NCI-H524 treated with DMSO at 0.1 percent for 48 hours (cell line): ENCODE measurements at places on chromosomes 6 and 20.

- DNase-seq: no peak
Observed at GRCh38 chr6:20402342-20403069, 827 bp downstream of the E2F3 start.

DNA sequence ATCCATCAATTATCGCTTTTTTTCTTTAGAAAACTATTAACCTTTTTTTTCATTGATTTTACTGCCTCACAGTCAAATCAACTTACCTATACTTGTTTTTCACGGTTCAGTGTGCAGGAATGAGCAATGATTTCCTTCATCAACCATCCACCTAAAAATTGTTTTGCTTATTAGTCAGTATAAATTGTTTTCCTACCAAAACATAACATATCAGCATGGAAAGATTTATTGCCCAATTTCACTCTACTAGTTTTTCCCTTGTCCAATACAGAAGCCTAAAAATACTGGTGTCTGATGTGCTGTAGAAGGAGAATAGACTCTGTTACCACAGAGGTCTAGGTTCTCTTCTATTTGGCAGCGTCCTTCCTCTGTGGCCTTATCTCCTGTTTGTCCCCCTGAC is 558.2 kb upstream of the CITED2 start:
- no peak for DNase-seq

DNA sequence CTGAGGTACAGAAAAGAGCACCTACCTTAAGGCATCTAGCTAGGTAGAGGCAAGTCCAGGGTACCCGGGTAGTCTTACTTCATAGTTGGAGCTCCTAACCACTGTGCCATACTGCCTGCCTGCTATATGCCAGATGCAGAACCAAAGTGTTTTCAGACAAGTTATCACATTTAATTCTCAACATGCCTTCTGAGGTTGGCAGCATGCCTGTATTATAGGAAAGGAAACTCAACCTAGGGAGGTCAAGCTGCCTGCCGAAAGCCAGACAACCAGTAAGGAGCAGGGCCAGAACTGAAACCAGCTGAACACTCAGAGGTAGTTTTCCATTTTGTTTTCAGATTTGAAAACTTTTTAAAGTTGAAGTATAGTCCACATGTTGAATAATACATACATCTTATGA is 5.4 kb downstream of the CTNNBL1 start:
- no peak for DNase-seq

DNA sequence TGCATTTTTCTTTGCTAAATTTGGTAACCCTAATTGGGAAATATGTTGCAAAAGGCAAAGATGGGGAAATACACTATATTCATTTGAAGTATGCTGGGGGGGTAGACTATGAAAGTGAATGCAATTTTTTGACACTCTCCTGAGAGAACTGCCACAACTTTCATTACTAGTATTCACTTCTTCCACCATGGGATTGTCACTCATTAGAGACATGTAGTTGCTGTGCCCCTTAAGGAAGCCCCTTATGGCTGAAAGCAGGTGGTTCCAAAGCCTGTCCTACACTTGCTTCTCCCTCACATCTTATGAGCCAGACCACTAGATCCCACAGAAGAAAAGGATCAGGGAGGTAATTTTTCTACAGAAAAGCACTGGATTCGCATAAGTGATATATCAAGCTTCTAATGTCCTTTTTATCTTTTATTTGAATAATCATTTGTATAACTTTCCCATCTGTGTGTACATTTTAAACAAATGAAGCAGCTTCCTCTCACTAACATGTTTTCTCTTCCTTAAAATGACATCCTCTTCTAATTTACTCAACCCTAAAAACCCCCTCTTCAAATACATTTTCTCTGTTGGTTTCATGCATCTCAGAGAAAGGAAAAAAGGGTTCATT is 83.8 kb downstream of the GCLC start:
- no peak for DNase-seq

DNA sequence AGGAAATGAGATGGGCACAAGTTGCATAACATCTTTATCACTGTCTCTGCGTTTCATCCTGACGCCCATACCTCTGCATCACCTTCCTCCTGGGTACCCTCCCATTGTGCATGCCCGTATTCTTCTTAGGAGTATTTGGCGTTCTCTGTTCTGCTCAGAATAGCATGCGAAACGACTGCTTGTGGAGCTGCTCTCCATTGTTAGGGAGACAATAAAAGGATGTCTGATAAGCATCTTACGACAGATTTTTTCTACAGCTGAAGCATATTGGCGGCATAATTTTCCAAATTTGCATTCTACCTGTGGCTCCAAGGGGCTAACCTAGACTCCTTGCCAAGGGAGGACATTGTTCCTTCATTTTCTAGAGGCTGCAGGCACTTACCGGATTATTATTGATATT is 118.6 kb downstream of the EDN1 start:
- DNase-seq: no peak

DNA sequence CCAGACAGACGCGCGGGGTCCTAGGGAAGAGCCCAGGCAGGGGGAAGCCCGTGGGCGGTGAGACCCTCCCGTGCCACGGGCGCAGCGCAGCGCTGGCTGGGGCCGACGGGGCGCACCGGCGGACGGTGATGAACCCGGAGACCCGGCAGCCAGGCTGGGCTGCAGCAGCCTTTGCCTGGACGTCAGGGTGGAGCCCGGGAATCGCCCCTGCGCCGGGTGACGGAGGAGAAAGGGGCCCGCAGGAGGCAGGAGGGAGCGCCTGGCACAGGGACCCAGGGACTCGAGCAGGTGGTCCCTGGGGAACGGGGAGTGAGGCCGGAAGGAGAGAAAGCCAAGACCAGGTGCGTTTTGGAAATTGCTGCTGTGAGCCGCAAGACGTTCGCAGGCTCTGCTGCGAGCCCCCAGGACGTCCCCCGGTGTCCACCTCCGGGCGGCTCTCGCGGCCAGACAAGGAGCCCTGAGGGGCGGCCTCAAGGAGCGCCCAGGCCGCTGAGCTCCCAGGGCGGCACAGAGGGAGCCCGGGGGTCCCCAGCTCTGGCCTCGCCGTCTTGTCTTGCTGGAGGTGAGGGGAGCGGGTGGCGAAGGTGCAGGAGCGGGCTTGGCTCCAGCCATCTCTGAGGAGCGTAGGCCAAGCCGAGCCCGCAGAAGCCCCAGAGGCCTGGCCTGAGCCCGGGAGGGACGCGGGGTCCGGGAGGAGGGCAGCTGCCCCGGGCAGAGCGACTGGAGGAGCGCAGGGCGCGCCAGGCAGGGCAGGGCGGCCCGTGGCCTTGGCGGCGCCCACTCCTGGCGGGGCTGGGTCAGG is 191.2 kb upstream of the PDE10A start:
- DNase-seq: no peak

DNA sequence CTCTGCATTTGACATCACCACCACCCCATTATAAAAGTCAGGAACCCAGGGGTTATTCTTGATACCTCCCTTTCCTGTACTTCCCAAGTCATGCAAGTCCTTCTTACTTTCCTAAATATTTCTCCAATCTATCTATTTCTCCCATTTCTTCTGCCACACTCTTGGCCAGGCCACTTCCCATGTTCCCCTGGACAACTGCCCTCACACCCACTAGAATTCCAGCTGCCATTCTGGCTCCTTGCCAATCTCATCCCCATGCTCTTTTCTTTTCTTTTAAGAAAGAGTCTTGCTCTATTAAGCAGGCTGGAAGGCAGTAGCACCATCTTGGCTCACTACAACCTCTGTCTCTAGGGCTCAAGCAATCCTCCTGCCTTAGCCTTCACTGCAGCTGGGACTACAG is 15.2 kb downstream of the DEFB132 start:
- no peak for DNase-seq

DNA sequence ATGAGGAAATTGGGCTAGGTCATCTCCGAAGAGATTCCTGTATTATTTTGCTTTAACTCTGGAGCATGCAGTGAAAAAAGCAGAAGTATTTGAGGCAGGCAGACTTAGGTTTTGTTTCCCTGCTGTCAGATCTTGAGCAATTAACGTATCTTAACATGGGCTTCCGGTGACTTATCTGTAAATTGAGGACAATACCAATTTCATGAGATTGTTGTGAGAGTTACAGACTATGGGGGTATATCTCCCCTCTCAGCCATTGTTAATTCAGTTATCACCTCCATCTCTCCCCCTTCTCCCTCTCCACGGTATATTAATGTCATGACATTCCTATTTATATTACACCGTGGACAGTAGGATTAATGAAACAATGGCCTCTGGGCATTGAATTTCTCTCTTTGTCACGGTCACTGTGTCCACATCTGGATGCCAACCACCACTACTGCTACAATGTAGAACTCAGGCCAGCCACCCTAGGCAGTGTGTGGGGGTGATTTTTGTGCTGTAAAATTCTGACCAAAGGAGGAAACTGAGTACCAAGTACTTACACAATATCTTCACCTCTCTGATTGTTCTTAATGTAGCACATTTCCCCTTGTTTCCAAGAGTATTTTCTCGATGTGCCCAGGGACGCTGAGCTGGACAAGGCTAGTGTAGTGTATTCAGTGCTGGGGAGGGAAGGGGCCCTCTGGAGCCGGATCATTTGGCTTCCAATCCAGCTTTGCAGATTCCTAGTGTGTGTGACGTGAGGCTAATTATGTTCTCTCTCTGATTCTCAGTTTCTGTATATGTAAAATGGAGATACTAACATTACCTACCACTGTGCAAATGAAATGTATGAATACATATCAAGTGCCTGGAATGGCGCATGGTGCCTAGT is 77.2 kb downstream of the GCNT2 start:
- no peak for DNase-seq

GRCh38 chr20:15836634-15837033 is 736.6 kb downstream of the KIF16B start:
- no peak for DNase-seq

DNA sequence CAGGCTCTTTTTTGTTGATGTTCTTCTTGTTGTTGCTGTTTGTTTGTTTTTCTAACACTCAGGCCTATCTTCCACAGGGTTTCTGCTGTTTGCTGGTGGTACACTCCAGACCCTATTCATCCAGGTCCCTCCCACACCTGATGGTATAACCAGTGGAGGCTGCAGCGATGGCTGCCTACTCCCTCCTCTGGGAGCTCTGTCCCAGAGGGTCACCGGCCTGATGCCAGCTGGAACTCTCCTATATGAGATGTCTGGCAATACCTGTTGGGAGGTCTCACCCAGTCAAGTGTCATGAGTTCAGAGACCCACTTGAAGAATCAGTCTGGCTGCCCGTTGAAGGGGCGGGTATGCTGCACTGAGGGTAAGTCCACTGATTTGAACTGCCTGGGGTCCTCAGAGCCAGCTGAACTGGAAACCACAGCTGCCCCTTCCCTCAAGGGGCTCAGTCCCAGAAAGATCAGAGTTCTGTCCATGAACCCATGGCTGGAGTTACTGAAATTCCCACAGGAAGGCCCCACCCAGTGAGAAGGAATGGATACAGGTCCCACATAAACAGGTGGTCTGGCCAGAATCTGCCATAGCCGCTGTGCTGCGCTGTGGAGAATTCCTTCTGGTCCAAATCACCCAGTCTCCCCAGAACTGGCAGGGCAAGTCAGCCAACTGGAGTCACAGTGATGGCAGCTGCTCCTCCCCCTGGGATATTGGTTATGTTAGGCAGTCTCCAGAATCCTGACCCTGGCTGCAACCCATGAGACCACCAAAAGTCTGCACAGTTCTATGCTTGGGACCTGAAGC is 664.4 kb downstream of the FRK start:
- no peak for DNase-seq

GRCh38 chr20:24478584-24478983 is 9.2 kb downstream of the SYNDIG1 start:
- DNase-seq: no peak

DNA sequence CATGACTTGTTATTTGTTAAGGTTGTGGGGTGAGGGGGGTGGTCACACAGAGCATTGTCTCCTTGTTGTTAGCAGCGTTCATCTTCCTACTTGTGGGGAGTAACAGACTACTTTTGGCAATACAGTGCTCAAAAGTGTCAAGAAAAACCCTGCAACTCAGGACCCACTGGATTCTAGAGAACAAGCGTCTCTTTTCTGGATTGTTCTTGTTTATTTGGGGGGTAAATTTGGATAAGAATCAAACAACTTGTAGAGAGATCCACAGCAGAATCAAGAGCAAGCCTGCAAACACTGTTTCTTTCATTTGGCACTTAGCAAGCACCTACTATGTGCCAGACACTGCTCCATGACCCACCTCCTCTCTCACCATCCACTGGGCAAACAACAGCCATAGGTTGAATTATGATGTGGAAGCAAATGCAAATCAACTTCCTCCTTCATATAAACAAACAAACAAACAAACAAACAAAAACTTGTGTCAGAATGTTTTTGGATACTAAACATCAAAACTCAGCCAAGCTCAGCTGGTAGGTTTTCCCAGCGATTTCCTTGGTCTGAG is 4.0 kb upstream of the NR2E1 start:
- DNase-seq: no peak

GRCh38 chr6:16953446-16953845 is 148.4 kb upstream of the STMND1 start:
- DNase-seq: no peak

- no peak for DNase-seq
Observed at GRCh38 chr6:7518877-7519276, 22.6 kb upstream of the DSP start.

DNA sequence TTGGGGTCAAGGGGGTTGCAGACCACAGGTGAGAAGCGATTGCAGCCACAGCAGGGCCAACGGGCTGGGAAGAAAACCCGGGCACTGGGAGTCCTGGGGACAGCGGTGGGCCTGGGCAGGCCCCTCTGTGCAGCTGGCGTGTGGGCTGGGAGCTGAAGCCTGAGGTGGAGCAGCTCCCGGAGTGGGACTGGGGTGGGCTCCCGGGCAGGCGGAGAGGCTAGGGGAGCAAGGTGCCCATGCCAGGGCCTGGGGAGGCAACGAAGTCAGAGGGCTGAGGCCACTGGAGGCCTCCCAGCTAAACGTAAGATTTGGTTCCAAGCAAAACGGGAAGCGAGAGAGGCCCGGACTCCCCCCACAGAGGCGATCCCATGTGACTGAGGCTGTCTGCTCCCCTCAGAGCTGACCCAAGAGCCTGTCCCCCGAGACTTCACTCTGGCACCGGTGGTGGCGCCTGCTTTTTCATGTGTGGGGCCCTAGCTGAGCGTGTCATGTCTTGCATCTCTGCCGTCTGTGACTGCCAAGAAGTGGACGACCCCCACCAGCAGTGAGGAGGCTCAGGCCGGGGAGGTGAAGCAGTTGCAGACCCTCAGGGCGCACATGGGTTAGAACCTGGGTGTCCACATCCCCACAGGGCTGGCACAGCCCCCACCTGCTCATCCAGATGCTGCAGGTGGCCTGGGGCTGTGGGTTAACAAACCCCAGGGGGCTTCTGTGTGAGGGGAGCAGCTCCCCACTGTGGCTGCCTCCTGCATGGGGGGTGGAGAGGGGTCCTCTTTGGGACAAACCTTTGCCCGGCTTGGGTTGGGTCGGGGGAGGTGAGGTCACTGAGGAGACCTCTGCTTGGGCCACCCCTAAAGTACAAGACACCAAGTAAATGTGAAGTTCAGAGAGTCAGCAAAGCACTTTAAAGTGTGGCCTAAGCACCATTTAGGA is 212.3 kb downstream of the TAF4 start:
- DNase-seq: no peak

DNA sequence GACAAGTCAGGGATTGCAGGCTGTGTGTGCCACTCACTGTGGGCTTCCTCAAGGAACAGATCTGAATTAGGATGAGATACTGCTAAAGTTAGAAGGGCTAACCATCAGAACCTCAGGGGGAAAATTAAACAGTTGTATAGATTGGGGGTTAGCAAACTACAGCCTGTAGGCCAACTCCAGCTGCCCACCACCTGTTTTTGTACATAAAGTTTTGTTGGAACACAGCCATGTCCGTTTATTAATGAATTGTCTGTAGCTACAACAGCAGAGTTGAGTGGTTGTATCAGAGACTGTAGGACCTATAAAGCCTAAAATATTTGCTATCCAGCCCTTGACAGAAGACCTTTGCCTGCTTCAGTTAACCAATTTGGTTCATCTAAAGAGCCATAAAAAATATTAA is 127.2 kb upstream of the ECI2 start:
- DNase-seq: no peak
